ENCODE measurements at places on chromosomes 7 and 10.

GRCh38 chr10:3293581-3294431 is 121.2 kb upstream of the PITRM1 start:
- DNase-seq = no peak

- no peak for DNase-seq
Observed at GRCh38 chr7:51970961-51971665, 654.5 kb upstream of the COBL start.

DNA sequence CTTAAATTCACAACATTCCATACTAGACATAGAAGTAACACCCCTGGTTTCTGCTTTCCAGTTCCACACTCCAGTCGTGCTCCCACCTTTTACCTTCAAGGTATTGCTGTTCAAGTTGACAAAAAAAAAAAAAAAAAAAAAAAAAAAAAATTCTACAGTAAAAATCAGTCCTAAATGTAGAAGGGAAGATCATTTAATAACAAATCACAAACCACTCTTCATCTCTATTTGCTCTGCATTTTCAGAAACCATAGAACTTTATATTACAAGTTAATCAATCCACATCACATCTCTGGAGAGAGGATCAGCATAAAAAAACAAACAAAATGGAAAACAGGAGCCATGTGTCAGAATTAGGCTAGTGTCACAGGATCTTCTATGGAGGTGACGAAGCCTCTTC is 206.3 kb upstream of the KLF14 start:
- DNase-seq = no peak

GRCh38 chr10:73433538-73433867 is at the start of gene MSS51:
Gene MSS51, minus strand, starts transcription at chr10:73433561. Its CDS starts 5,277 bp downstream, at chr10:73428284.
- DNase-seq = no peak

DNA sequence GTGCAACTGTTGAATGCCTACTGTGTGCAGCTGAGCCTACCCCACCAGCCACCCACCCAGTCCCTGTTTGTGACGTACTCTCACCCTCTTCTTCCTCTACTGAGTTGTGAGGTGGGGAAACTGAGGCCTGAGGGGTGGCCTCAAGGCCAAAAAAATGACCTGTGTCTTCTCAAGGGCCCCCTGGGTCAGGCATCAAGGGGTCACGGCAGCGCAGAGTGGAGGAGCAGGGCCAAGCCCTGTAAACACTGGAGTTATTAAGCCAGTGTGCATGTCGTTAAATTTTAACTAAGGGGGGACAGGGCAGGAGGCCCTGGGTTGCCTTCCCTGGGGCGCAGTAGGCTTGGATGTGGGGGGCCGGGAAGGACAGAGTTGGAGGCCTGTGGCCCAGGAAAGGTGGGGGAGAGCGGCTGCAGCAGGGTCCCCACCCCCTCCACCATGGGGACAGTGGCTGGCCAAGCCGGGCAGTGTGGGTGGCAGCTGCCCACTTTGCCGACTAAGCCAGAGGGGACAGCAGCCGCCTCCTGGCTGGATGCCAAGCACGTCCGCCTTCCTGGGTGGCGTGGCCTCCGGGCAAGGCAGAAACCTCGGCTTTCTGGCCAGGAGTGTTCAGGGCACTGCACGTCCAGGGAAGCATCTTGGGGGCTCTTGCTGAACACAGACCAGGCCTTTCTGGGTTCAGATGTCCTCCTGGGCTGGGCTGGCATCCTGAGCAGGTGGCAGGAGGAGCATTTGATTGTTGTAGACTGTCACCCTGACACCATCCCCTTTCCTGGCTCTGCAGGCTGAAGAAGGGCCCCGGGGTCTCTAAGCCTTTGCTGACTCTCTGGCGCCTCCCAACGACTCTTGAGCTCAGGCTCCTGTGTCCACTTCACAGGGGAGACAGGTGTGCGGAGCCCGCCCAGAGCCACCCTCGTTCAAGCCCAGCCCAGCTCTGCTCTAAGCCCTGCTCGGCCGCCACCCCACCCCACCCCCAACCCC is 1.9 kb downstream of the SLC29A4 start:
- DNase-seq = no peak

DNA sequence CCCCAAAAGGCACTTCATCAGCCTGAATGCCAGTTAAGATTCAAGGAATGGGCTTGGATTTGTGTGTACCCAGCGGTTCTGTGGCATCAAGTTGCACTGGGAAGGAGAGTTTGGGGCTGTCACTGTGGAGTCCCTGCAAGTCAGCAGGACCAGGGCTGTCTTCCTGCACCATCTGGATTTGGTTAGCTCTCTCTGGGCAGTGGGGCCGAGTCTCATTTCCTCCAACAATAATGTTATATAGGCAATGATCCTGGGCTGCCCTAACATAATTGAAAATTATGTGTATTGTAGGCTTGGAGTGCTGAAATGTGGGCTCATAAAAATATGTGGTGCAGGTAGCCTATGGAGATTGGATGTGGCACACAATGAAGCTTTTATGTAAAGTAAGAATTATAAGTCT is 87.2 kb downstream of the TCF7L2 start:
- DNase-seq = no peak

- no peak for DNase-seq
Observed at GRCh38 chr7:79664884-79665676, 211.6 kb upstream of the MAGI2 start.

DNA sequence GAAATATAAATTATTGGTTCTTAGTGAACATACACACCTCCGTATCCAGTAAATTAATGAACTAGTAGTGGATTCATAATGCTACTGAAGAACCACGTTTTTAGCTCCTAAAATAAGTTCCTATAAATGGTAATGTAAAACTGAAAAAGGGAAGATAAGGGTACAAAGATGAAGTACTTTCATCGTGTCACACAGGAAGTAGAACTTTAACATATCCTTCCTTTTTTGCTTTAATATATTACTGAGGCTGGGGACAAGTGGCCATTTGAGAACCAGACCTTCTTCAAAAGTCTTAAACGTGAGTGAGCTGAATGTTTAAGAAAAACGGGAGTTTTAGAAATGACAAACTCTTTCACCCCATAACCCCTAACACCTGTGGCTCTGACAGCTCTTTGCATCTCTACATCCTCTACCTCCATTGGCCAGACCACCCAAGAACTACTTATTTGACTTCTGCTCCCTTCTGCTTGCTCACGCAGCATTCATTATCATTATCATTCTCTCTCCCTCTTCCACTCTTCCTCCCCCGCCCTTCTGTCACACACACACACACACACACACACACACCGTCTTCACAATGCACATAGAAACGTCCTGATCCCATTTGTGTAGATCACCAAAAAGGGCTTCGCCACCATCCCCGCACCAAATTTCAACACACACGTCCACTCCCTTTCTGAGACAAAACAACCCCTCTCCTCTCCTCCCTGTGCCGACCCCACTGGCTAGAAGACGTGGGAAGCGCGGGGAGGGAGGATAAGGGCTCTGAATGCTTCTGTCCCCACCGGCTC is 677 bp downstream of the SKAP2 start:
- no peak for DNase-seq

GRCh38 chr10:112383325-112383724 is 9.4 kb downstream of the ACSL5 start:
- no peak for DNase-seq

DNA sequence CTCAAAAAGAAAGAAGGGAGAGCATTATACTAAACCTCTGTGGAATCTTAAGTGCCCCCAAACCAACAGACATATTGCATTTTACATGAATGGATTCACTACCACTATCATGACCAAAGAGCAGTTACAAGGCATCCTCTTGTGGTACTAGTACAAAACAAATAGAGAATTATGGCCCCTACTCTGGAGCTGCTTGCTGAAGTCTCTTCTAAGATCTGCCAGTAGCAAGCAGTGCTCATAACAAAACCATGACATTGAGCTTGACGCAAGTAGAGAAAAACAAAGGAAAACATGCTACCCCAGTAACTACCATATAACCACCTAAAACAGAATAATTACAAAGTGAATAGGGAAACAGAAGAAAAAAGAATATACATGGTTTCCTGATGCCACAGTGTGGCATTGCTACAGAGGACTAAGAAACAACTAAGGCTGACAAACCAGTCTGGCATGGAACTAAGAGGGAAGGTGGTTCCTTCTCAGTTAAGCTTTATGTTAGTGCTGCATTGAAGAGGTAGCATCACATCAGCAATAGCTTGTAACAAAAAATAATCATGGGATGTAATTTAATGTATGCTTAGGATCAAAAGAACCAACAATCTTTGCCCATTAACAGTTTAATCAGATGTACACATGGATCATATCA is 150.2 kb upstream of the AGR3 start:
- DNase-seq = no peak

- DNase-seq = no peak
Observed at GRCh38 chr10:62159351-62159750, 109.3 kb downstream of the RTKN2 start.

GRCh38 chr7:137715121-137715520 is 131.7 kb downstream of the DGKI start:
- DNase-seq = no peak

DNA sequence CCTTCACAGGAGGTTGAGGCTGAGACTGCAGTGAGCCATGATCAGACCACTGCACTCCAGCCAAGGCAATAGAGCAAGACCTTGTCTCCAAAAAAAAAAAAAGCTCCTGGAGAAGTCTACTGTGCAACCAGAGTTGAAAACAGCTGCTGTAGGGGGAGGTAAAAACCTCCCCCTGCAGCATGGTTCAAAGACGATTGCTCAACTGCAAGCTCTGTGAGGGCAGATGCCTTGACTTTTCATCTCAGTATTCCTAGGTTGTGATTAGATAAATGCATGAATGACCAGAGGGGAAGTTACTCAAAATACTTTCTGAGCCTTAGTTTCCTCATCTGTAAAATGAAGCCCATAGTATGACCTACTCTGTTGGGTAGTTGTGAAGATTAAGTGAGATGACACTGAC is 25.0 kb upstream of the PPA1 start:
- DNase-seq = no peak

DNA sequence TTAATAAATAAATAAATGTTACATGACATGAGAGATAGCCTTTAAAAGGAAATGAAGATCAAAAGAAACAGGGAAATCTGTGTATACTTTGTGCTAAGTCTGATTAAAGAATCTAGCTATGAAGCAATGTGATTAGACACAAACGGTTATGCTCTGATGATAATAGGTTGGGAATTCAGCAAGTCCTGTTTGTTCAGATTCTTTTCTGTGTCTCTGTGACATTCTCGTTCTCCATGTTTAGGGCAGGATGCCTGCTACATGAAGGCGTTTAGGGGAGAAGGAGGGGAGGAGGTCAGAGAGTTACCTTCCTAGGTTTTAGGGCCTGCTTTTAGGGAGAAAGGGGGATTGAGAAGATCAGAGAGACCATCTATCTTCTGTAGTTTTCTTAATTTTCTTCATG is 555.3 kb downstream of the DNAJB9 start:
- DNase-seq = no peak

DNA sequence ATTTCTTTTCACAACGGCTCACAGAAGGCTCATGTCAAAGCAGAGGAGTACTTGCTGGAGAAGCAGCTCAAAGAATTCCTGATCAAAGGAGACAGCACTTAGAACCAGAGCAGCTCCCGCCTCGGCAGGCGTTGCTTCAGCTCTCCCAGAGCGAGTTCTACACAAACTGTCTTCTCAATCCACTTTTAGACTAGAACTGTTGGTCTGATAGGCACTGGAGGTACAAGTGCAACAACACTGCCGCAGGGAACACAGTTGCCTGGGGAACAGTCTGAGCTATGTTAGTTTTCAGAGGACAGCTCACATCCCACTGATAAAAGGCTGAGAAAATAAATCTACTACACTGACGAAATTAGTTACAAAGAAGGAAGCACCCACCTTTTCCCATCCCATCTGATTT is 35.4 kb downstream of the CYTH3 start:
- no peak for DNase-seq

DNA sequence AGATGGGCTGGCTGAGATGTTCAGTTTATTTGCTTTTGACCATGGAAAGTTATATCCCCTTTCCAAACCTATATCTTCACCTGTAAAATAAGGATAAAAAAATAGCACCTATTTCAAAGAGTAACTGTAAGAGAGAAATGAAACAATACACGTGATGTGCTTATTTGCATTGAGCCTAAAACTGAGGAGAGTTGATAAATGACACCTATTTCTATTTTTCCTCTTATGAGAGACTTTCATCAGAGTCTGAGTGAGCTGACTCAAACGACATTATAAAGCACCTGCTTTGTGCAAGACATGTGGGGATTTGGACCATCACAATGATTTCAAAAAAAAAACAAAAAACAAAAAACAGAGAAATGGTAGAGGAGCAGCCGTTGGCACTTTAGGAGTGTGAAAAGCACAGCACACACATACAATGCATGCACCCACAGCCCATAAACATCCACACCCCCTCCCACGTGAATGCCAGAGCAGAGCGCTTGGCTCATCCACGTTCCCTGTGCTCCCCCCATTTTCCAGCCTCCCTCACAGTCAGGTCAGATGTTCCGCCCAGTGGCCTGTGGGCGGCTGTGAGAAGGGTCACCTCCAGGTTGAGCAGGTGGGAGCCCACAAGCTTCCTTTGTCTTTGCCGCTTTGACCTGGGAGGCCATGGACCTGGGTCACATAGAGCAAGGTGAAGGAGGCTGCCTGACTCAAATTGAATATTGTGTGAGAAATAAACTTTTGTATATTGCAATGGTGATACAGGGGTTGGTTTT is 253.2 kb upstream of the ZNF32 start:
- DNase-seq = no peak

All from stimulated activated CD8-positive, alpha-beta memory T cell treated with anti-CD3 and anti-CD28 coated beads, Interleukin-4, amount 100 ng/mL, for 1 hour (primary cell).